Central memory CD4-positive, alpha-beta T cell (primary cell): ENCODE measurements at places on chromosomes 13 and 19.

GRCh38 chr19:38551450-38551813 lies 66.3 kb downstream of the MAP4K1 start:
- no peak for DNase-seq

DNA sequence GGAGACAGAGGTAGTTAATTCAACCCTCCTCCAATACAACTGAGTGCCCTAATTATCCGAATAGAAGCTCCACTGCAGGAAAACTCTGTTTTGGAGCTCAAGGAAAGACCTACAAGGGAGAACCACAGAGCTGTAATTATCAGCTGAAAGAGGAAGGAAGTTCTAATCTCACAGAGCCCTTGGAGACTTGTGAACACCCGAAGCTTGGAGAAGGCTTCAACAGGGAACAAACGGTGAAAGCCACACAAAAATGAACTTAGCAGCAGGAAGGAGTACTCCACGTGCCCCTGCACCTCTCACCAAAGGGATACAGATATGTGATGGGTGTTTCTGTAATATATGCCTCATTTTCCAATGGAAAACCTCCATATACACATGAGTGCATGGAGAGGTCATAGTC lies 61.1 kb downstream of the IRS2 start:
- no peak for DNase-seq

DNA sequence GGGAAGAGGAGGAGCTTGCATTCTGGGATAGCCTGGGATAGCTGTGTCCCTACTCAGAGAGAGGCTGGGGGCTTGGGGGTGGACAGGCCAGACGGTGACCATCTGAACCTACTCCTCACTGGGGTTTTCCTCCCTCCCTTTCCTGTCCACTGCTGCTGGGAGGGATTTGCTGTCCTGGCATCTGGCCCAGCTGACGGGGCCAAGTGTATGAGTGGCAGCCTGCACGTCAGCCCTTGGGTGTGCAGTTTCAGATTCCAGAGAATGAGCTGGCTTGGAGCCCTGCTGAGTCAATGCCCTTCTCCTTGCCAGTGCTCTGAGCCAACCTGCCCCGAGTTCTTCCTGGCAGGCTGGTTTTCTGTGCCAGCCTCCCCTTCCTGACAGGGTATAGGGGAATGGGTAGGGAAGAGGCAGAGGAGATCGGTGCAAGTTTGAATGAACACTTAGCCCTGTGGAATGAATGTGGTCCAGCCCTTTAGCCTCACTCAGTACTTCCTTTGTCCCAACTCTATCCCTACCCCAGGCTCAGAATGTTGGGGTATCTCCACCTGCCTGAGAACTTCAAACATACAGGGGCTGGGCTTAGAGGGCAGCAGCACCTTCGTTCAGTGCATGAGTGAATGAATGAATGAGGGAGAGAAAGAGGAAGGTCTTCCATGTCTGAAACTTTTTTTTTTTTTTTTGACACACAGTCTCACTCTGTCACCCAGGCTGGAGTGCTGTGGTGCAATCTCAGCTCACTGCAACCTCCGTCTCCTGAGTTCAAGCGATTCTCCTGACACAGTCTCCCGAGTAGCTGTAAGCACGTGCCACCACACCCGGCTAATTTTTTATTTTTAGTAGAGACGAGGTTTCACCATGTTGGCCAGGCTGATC lies 1.8 kb upstream of the ANGPTL4 start:
- no peak for DNase-seq

DNA sequence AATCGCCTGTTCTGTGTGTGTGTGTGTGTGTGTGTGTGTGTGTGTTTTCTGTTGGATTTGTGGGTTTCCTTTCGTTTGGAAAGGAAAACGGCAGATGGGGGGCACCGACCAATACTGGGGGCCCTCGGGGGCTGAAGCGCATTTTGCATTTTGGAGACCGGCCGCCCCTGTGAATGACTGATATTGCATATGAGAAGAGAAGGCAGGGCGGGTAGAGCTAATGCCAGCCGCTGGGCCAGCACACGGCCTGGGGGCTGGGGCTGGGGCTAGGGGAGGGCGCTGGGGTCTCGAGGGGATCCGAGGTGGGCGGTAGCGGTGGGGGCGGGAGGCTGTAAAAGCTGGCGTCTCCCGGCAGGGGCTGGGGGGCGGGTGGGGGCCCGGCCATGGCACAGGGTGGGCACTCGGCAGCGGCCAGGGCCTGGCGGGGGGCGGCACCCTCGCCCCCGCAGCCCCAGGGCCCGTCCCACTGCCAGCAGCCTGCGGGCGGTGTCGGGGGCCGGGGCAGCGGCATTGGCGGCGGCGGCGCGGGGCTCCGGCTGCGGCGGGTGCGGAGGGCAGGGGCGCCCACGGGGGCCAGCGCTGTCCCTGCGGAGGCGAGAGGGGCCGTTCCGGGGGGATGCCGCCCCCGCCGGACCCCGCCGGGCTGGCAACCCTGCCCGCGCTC lies 11.2 kb downstream of the ANO8 start:
- DNase-seq = no peak

- no peak for DNase-seq
These were observed 1289.1 kb downstream of the OLFM4 start for GRCh38 chr13:54317722-54318121.

- no peak for DNase-seq
These were observed 1.7 kb downstream of the STK24 start for GRCh38 chr13:98575009-98575903.

DNA sequence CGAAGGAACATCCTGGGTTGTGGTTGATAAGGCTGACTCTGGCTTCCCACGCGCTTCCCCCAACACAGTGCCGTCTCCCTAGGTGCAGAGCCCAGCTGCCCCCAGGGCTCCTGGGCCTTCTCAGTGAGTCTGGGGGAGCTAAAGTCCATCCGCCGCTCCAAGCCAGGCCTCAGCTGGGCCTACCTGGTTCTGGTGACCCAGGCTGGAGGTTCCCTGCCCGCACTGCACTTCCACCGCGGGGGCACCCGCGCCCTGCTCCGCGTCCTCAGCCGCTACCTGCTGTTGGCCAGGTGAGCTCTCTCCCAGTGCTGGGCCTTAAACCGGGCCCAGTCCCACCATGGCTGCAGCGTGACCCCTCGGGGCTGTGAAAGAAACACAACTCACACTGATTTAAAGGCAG lies 3.7 kb downstream of the TBC1D17 start:
- no peak for DNase-seq

- DNase-seq = peak; percentile 17
These were observed 1.4 kb downstream of the USP12 start for GRCh38 chr13:27170221-27170515.

- no peak for DNase-seq
These were observed 20.7 kb downstream of the AKAP8 start for GRCh38 chr19:15358918-15359317.

GRCh38 chr19:16871871-16872270 lies 16.9 kb upstream of the F2RL3 start:
- DNase-seq = no peak

GRCh38 chr13:35718084-35718483 lies 241.6 kb upstream of the MAB21L1 start:
- no peak for DNase-seq

GRCh38 chr19:57055956-57056355 lies 63.8 kb upstream of the USP29 start:
- DNase-seq = no peak

DNA sequence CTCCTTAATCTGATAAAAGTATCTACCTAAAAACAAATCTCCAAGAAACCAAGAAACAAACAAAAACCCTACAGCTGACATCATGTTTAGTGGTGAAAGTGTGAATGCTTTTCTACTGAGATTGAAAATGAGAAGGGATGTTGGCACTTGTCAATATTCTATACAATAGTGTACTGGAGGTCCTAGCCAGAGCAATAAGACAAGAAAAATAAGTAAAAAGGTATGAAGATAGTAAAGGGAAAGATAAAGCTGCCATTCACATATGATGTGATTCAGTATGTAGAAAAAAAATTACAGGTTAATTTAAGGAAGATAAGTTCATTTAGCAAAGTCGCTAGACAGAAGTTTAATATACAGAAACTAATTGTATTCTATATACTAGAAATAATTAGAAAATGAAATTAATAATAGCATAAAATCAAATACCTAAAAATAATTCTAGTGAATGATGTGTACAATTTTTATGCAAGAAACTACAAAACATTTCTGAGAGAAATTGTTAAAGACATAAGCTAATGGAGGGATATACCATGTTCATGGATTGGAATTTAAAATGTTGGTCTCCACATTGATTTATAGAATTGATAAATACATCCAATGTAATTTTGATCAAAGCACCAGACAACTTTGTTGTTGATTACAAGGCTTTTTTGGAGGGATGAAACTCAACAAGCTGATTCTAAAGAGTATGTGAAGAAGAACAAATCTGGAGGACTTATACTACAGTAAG lies 2.4 kb upstream of the SLC7A10 start:
- no peak for DNase-seq
